GM04504 (cell line): ENCODE measurements at places on chromosomes 4 and X.
A peak's percentile ranks its signal among the peaks of the same experiment; 100 is the strongest.

DNA sequence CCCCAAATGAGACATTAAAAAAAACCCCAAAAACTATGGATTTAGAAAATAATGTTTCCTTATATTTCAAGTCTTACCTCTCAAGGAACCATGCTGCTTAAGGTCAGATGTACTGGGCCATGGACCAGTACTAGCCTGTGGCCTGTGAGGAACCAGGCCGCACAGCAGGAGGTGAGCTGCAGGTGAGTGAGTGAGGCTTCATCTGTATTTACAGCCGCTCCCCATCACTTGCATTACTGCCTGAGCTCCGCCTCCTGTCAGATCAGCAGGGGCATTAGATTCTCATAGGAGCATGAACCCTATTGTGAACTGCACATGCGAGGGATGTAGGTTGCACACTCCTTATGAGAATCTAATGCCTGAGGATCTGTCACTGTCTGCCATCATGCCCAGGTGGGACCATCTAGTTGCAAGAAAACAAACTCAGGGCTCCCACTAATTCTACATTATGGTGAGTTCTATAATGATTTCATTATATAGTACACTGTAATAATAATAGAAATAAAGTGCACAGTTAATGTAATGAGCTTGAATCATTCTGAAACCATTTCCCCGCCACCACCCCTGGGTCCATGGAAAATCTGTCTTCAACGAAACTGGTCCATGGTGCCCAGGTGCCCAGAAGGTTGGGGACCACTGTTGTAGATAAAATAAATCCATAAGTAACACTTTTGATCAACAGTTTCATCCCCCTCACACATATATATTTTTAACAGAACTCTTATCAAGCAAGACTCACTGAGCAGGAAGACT, 105.3 kb upstream of the CBR4 start:
- DNase-seq = no peak

- DNase-seq = no peak
Measured at GRCh38 chr4:151600432-151600831, 160.4 kb downstream of the GATB start.

DNA sequence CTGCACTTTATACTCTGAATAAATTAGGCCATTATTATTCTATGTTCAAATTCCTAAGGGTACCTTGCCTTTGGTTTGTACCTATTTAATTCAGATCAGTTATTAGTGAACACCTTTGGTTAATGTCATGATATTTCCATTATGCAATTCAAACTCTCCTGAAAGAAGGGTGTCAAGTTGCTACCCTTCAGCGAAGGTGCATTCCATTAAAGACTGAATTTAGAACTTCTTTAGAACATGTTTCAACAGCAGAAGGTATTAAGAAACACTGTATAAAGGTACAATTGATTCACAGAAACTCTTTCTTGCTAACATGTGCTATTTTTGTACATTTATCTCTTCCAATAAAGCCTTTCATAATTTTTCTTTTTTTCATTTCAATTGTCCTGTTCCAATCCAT, 1545.4 kb upstream of the PCDH10 start:
- DNase-seq = no peak

DNA sequence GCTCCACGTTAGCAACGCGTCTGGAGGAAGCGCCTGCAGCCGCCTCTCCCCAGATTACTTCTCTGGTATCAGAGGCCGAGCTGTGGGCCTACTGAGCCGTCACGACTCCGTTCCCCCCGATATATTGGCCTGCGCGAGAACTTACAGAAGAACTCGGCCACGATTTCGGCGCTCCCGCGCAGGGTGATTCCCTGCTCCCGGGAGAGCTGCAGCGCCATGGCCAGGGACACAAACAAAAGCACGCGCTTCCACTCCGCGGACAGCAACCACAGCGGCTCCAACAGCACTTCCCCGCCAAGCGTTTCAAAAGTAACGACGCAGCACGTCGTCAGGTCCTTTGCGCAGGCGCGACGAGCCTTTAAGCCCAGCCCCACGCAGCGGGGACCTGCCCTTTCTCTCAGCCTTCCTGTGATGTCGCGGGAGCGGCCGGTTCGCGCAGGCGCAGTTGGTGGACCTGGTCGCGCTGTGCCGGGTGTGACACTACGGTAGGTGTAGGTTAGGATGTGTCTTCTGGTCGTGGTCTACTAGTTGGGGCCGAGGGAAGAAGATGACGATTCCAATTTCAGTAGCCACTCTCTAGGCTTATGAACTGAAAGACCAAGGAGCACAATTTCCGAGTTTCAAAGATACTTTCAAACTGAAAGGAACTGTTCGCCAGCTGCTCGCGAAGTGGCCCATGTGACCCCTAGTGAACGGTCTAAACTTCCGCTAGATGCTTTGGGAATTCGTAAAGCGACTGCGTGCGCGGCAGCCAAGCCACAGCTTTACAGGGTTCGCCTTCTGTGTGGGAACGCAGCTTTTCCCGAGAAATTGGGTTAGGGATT, at the start of gene MAD2L1:
Gene MAD2L1, minus strand, starts transcription at position 332 of the 824 bp plus-strand sequence. Its CDS starts 114 bp downstream, at position 218.
- peak; percentile 98 for DNase-seq

GRCh38 chr4:102815981-102816380, 11.4 kb downstream of the UBE2D3 start:
- peak; percentile 60 for DNase-seq
